ENCODE measurements at places on chromosomes 4 and X.

DNA sequence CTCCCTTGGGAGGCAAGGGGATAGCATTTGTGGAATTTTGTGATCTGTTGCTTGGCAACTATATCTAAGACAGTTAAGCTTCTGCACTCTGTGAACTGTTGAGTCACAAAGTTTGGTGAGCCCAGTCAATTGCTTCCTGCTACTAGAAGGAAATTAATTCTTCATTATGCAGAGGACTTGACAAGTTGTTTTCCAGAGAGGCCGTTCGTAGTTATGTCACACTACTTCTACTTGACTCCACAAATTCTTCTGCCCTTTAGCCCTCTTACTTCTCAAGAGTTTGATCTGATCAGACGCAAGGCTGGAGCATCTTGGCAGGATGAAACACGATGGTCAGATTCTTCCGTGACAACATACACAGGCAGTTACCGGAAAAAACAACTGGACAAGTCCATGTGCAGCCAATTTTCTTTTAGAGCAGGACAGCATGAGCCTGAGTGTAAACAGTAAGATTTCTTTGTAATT, at the start of gene C4orf51:
C4orf51 (plus strand) TSS at position 156 of the 465 bp plus-strand sequence; CDS start at position 214, 58 bp downstream.
- DNase-seq = no peak

DNA sequence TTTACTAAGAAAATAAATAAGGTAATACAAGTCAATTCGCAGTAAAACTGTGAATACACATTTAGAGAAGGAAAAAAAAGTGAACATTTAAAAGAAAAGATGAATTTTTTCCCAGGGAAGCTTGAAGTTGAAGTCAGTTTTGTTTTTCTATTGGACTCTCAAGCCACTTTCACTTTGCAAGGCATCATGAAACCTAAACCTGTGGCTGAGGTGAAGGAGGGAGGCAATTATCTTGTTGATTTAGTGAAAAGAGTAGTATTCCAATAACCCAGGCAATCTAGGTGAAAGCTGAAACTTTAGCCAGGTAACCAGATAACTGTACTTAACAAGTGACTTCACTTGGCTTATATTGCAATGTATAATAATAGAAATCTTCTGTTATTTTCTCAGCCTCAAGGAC, 138.6 kb downstream of the HDX start:
- DNase-seq = no peak

DNA sequence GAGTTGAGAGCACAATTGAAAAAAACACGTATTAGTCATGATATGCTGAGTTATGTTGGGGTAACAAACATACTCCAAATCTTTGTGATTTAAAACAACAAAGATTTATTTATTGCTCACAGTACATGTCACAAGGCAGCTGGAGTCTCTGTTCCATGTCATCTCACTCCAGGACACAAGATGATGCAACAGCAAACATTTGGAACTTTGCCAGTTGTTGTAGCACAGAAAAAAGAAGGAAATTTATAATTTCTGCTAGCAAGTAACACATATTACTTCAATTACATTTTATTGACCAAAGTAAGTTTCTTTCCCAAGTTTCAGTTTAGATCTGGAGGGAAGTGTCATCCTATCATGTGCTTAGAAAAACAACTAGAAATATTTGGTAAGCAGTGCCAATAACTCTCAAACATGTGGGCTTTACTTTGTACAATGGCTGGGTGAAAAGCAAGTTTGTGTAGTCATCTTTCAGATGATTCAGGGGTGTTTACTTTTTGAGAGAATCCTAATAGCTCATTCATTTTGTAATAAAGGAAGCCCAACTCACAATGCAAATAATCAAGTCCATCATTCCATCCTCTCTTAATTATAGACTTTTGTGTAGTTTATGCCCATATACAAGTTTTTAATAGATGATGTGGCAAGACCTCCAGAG, 452.3 kb downstream of the ZIC3 start:
- no peak for DNase-seq

GRCh38 chr4:110615353-110616237, 7.3 kb downstream of the PITX2 start:
- DNase-seq = no peak

DNA sequence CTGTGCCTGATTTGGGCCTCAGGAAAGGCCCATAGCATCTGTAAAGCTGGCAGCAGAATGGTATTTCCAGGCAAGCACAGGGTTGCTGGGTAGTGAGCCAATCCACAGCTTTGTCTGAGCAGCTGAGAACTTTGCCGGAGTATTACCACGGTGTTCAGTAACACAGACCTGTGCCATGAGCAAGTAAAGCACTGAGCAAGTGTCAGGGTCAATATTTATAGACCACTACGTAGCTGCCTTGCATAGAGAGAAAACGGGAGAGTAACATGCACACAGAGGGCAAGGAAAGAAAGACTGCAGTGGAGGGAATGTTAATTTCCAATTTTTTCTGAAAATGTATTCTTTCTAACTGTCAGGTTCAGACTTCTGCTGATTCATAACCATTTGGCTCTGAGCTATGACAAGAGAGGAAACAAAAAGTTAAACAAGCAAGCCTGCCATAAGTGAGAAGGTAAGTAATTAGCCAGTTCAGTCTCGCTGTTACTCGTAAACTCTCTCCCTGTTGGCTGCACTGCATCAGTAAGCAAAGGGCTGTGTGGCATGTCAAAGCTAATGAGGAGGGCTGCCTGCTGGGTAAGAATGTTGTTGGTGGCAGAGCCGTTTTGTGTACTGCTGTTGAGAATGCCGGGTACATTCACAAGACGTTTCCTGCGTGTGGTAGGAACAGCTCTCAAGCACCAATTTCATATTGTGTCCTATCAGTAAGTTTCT, 238.1 kb downstream of the BMPR1B start:
- no peak for DNase-seq

DNA sequence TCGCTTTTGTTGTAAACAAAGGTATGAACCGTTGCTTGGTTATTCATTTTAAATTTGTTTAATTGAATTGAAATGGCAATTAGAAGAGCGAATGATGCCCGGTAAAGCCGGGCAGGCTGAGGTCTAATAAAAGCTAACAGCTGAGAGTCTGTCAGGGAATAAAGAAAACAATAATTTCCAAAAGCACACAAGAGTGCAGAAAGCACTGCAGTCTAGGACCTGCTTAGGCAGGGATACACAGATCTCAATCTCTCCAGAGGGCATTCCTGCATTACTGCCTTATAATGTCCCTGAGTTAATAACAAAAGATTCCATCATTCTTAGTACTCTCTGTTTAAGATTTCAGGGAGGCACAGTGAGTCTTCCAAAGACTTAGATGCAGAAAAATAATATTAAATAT, 27.6 kb upstream of the EMCN start:
- no peak for DNase-seq

GRCh38 chr4:40321574-40322275, 13.4 kb upstream of the CHRNA9 start:
- DNase-seq = no peak

- no peak for DNase-seq
These were observed 68.0 kb upstream of the TMEM164 start for GRCh38 chrX:109934935-109935334.

DNA sequence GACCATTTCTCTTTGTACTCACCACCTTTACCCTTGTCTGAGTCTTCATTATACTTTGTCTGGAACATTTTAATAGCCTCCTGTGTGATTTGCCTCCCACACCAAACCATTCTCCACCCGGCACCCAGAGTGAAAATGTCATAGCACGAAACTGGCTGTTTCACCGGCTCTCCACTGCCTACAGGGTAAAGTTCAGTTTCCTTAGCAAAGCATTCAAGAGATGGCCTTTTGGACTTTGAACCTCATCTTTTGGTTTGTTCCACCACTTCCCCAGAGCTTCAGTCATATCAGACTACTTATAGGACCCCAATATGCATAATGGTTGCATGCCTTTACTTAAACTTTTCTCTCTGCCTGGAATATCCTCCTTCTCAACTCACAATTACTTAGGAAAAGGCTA, 38.3 kb downstream of the RAP2C start:
- DNase-seq = no peak

- no peak for DNase-seq
These were observed 330.8 kb upstream of the DKK2 start for GRCh38 chr4:107366900-107367299.

GRCh38 chr4:94722270-94722669, 35.5 kb upstream of the BMPR1B start:
- DNase-seq = no peak

GRCh38 chrX:108000751-108001150, 18.6 kb upstream of the TEX13B start:
- DNase-seq = no peak

GRCh38 chrX:39907964-39908661, 189.6 kb downstream of the BCOR start:
- no peak for DNase-seq

- DNase-seq = no peak
These were observed 3.8 kb downstream of the G6PD start for GRCh38 chrX:154542723-154543424.

- no peak for DNase-seq
These were observed 434.0 kb downstream of the FAM133A start for GRCh38 chrX:94107981-94108380.

DNA sequence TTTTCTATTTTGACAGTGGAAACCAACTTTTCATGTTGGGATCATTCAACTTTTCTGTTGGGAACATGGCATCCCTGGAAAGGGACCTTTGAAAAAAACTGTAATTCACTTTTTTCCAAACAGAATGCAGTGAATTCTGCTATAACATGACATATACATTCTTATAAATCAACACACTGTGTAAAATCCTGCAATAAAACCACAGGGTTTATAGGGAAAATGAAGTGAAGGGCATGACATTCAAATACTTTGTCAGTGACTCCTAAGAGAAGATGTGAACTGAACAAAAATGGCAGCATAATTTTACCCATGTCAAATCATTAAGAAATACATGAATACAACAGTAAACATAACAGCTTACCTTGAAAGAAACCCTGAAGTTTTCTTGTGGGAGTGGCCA, 264.5 kb upstream of the ANKRD50 start:
- no peak for DNase-seq

GRCh38 chrX:23811656-23812055, 28.7 kb downstream of the SAT1 start:
- DNase-seq = no peak

DNA sequence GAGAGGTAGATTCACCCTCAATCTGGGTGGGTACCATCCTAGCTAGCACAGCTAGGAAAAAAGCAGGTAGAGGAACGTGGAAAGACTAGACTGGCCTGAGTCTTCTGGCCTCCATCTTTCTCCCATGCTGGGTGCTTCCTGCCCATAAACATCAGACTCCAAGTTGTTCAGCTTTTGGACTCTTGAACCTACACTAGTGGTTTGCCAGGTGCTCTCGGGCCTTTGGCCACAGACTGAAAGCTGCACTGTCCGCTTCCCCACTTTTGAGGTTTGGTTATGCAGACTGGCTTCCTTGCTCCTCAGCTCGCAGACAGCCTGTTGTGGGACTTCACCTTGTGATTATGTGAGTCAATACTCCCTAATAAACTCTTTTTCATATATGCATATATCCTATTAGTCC, 36.4 kb upstream of the UGT2B4 start:
- no peak for DNase-seq

GRCh38 chr4:24775032-24775605, 20.3 kb upstream of the SOD3 start:
- DNase-seq = no peak

- DNase-seq = no peak
These were observed 22.5 kb downstream of the ZNF721 start for GRCh38 chr4:476501-476900.

DNA sequence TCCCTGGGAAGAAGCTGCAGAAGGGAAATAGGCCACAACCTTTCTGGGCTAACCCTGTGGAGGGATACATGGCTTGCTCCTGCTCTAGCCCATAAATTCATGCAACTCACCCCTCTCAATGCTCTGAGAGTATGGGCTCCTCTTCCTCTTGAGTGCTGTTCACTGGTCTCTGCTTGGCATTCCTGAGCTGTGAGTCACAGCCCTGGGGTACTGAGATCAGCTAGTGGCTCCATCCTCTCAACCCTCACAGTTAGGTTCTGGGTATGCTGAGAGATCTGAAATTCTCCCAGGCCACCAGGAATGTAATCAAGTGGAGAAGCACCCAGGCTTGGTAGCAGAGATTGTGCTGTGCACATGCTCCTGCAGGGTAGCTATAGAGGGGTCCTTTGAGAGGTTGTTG, 60.6 kb upstream of the SPANXN2 start:
- DNase-seq = no peak

- no peak for DNase-seq
These were observed 10.0 kb downstream of the SH3BP2 start for GRCh38 chr4:2802618-2803531.

- no peak for DNase-seq
These were observed 36.9 kb downstream of the TLR10 start for GRCh38 chr4:38745881-38746280.

- no peak for DNase-seq
These were observed 171.4 kb downstream of the CRLF2 start for GRCh38 chrX:1041091-1041490.

DNA sequence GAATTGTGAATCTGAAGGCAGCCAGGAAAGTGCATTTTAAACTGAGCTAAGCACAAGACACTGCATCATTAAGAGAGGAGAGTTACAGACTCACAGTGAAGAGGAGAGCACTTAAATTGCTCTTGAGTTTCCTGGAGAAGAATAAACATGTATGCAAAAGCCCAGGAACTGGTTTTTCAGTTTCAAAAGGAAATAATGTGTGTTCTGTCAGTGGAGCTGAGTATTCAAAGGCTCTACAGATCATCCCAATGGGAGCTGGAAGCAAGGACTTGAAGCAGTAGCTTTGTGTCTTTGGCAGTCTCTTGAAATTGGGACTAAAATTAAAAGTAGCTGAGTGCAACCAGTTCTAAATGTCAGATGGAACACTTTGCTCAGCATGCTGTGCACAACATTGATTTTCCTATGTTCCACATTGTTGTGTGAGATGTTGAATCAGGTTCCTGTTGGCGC, 147.5 kb upstream of the ANK2 start:
- no peak for DNase-seq

Data from CD4-positive, alpha-beta memory T cell (primary cell).